ENCODE measurements at places on chromosomes 1 and 21. TPM values are rescaled to one million over a fixed set of nuclear protein-coding genes. Genes with fewer than 3 reads are reported as not detected.

GUCA2A gene
- total RNA-seq: not detected

GPR37L1 gene
- 0.41 TPM for total RNA-seq

KRTAP21-2 gene
- not detected for total RNA-seq

KANK4 gene
- 16.1 TPM for total RNA-seq

RSRP1 gene
- total RNA-seq: 90.4 TPM

CBR1 gene
- 49.4 TPM for total RNA-seq

MAEL gene
- not detected for total RNA-seq

GJA5 gene
- 15.4 TPM for total RNA-seq

AQP10 gene
- not detected for total RNA-seq

NFASC gene
- 4.4 TPM for total RNA-seq

LIX1L gene
- 28.3 TPM for total RNA-seq

TNFRSF18 gene
- total RNA-seq: 3.0 TPM

CFHR4 gene
- total RNA-seq: not detected

PLEKHA6 gene
- 4.4 TPM for total RNA-seq

C1orf226 gene
- 2.3 TPM for total RNA-seq

IGSF21 gene
- total RNA-seq: not detected

SLFNL1 gene
- total RNA-seq: 1.1 TPM

PDZK1IP1 gene
- 2.1 TPM for total RNA-seq

OPTC gene
- total RNA-seq: not detected

SYPL2 gene
- 61.5 TPM for total RNA-seq

PLD5 gene
- 0.21 TPM for total RNA-seq

AK4 gene
- total RNA-seq: 18.3 TPM

CELA2A gene
- total RNA-seq: not detected

PAPPA2 gene
- total RNA-seq: 3.8 TPM

ELOA gene
- 21.4 TPM for total RNA-seq

FAM131C gene
- 0.72 TPM for total RNA-seq

IARS2 gene
- total RNA-seq: 89.8 TPM

BGLAP gene
- total RNA-seq: 1.0 TPM

HSPB7 gene
- total RNA-seq: 93.7 TPM

FAF1 gene
- 82.6 TPM for total RNA-seq

FCRL5 gene
- total RNA-seq: 0.10 TPM

OR2M4 gene
- total RNA-seq: not detected

Measured in tongue (tissue), 3 donors.